ENCODE measurements at places on chromosomes 12 and 14. TPM values are rescaled to one million over a fixed set of nuclear protein-coding genes. Genes with fewer than 3 reads are reported as not detected.

Gene CIDEB
- 7.3 TPM for total RNA-seq

- DNase-seq = peak; percentile 57
Measured at GRCh38 chr12:52280319-52280795, 5.9 kb downstream of the KRT86 start.

Gene SELPLG
- 3.6 TPM for total RNA-seq

GRCh38 chr14:95263527-95264231 is 56.0 kb downstream of the CLMN start:
- DNase-seq = no peak

GRCh38 chr12:74328623-74329022 is 209.0 kb upstream of the ATXN7L3B start:
- no peak for DNase-seq

DNA sequence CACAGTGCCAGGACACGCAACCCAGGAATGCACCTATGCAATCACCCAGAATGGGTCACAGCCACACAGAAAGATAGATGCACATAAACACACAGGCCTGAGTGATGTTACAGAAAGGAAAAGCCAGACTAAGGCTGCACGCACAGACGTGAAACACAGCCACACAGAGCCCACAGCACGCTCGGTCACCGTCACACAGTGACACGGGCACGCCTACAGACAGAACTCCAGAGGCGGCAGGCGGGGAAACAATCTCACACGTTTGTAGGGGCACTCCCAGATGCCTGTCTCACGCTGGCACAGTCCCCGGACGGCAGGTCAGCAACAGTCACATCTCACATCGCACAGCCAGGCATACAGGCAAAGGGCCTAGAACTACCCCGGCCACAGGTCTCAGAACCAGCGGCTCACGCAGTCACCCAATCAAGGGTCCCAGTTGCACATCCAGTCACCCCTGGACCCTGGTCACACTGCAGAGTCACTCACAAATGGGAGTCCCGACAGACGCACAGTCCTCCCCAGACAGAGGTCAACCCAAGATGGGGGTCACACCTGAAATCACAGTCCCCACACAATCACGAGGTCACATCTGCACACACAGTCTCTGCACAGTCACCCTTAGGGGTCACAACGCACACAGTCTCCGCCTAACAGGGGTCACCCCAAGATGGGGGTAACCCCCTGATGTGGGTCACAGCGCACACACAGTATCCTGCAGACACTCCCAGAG is 790 bp downstream of the SSH1 start:
- no peak for DNase-seq

DNA sequence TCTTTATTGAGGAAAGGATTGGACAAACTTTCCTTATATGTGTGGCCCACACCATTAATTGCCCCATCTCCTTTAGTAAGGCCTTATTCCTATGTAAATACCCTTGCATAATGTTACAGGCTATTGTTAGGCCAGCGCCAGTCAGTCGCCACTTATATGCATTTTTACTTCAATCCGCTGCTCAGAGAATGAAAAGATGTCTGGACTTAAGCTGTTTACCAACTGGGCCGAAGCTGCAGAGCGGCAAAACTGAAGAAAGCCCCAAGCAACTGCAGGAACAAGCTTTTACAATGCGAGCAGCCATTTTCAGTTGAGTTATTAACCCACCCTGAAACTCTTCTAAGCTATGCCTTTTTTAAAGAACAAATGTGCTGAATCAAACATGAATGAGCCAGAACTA is 92.1 kb upstream of the OTX2 start:
- DNase-seq = no peak

DNA sequence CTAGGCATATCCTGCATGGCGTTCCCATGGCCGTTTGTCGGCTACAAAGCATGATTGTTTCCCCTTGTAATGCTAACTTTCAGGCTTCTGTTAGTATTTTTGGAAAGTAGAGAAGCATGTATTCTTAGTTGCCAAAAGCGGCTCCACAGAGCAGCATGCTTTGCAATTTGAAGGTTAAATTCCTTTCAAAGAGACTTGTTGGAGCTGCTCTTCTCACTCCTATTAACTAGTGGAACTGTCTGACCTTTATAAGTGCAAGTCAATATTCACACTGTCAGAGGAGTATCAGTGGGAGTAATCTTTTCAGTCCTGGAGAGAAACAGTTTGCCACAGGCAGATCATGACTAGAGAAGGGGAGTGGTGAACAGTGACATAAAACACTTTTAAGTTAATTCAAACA is 656.1 kb upstream of the NOVA1 start:
- DNase-seq = no peak

Gene FAM90A1
- total RNA-seq = not detected

DNA sequence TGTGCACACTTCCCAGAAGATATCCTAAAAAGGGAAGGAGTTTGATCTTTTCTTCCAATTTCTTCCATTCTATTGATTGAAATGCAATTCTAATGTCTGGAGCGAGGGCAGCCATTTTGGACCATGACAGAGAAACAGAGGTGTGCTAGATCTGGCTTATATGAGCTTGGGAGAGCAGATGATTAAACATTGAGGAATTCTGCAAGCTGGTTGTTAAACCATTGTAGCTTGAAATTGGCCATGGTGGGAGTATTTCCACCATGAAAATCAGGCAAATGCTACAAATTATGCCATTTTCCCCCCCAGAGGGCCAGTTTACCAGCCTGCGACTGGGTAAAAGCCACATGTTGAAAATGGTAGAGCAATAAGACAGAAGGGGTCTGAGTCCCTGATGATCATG is 155.0 kb downstream of the PAWR start:
- no peak for DNase-seq

Gene WDHD1
- 14.1 TPM for total RNA-seq

- DNase-seq = no peak
Measured at GRCh38 chr14:96267916-96268315, 11.9 kb downstream of the BDKRB1 start.

GRCh38 chr12:76259106-76259505 is 89.1 kb downstream of the BBS10 start:
- DNase-seq = no peak

Gene RNASE1
- total RNA-seq = 139 TPM

Gene RERGL
- 2.0 TPM for total RNA-seq

Gene CHFR
- total RNA-seq = 28.2 TPM

DNA sequence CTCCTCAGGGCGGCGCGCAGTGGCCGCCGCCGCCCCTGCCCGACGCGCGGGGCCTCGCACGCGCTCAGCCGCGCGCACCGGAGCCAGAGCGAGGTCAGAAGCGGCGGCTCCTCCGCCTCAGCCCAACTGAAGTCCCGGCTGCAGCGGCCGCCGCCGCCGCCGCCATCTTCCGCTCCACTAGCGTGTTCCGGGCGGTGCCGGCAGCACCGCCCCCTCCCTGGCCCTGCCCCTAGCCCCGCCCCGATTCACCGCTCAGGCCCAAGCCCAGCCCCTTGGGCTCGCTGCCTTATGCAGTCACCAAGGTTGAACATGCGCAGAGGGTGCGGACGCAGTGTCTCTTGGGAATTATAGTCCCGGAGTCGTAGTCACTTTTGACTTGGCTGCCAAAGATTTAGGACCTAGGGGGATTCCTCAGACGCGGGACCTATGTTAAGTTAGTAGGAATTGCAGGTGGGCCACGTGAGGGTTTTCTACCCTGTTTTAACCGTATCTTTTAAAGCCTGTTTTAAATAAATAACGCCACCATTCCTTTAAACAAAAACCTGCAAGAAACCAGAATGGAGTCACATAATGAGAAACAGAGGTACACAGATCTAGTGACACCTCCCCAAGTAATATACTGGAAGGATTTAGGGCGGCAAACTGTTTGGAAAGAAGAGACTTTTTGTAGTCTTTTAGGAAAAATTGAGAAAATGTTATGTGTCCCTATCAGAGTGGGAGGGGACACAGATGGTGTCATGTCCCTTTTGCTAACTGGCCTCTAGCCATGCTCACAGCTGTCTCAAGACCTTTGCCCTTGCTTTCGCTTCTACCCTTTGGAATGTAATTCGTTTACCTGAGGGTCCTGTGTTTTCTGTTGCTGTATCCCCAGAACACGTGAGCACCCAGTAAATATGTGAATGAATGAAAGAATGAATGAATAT is at the start of gene PPTC7:
TSS of gene PPTC7 (minus strand) at position 182 of the 923 bp plus-strand sequence. CDS start 287 bp downstream, outside the sequence.
- DNase-seq = peak; percentile 92

DNA sequence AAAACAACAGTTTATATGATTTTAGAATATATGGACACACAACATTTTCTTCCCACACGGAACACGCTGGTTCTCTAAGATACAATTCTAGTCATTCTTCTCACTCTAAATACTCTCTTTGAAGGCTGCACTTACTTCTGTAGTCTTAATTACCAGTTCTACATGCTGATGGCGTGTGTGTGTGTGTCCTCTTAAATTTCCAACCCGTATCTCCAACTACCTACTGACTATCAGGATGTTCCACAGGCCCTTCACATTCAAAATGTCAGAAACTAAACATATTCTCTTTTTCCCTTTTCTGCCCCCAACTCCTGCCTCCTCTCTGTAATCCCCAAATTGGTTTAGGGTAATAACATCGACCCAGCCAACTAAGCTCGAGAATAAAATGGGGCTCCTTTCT is 75.2 kb downstream of the DUSP16 start:
- DNase-seq = no peak

DNA sequence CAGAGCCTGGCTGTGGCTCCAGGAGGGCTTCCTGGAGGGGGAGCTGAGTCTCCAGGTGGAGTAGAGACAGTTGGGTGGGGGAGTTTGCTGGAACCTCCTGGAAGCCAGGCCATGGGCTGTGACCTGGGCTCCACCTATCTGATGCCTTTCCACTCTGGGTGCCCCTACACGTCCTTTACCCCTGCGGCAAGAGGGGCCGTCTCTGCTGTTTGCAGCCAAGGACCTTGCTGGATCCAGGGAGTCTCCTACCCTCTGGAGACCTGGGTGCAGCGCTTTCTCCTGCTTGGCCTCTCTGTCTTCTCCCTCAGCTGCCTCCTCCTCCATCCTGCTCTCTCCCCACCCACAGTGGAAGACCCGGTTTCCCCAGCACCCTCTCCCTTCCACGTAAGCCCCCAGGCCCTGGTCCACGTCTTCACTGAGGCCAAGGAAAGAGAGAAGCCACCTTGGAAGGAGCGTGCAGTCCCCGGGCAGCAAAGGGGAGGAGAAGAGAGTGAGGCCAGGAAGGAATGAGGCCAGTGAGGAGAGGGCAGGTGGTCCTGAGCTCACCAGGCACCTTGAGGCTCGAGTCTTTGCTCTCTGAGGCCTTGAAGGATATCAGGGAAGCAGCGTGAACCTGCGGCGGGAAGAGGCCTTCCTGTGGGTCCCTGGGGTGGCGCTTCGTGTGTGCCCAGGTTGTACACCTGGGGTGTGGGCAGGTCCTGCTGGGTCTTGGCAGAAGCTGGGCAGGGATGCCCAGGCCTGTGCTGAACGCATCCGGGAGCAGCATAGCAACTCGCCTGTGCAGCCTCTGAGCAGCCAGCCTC is 294.3 kb upstream of the RTL1 start:
- no peak for DNase-seq

- DNase-seq = no peak
Measured at GRCh38 chr14:91862417-91862816, 4.9 kb downstream of the TC2N start.

DNA sequence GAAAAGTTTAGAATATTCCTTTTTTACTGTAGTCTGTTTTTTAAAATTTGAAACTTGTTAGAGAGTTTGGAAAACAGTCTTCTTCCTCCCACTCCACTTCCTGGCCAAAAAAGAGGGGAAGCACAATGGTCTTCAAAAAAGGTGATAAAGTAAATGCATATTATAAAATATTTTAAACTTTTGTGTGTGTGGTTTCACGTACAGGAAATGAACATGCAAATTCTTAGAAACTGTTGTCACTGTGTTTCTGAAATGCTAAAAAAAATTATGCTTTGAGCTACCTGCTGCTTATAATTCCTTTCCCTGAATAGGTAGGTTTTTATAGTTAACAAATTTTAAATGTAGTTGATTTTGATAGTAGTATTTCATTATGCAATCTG is 2.9 kb downstream of the FGFR1OP2 start:
- no peak for DNase-seq

DNA sequence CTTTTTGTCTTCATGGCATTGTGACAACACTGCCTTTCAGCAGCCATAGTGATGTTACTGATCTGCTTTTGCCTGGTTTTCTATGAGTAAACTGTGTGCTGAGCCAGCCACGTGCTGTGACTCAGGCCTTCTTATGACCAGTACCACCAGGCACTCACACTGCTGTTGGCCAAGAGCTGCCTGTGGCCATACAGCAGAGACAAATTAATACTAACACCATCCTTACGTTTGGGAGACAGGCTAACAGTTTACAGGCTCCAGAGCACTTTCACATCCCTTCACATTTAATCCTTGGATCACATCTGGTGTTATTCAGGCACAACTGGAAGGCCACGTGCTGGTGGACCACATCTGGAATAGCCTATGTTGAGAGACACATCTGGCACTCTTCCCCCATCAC is 377.9 kb downstream of the CCDC91 start:
- no peak for DNase-seq

Gene MUCL1
- not detected for total RNA-seq

All from urinary bladder (tissue), 4 donors.